ENCODE measurements at places on chromosomes 16 and 17.

DNA sequence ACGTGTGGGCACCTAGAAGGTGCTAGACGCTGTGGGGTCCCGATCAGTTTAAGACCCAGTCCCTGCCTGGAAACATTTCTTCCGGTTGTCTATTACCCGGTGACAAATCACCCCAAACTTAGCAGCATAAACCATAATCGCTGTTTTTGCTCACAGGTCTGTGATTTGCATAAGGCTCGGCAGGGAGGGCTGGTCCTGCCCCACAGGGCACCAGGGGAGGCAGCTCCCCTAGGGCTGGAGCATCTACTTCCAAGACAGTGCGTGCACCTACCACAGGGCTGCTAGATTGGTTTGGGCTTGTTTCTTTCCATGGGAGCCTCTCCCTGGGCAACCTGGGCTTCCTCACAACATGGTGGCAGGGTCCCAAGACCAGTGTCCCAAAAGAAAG is 214.5 kb upstream of the CIBAR2 start:
- no peak for DNase-seq

DNA sequence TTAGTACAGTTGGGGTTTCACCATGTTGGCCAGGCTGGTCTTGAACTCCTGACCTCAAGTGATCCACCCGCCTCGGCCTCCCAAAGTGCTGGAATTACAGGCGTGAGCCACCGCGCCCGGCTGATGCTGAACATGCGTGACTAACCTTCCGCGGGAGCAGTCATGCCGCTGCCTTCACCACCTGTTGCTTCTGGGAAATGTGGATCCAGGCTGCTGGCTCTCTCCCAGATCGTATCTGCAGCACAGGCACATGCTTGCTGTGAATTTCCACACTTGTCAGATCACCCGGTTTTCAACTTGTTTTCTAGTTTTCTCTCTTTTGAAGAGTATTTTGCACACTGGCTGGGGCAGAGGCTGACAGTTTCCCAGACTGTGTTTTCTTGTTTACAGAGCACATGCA is 97.9 kb downstream of the ADCY9 start:
- no peak for DNase-seq

- DNase-seq: no peak
Observed at GRCh38 chr17:28345419-28346198, 10.0 kb downstream of the TNFAIP1 start.

DNA sequence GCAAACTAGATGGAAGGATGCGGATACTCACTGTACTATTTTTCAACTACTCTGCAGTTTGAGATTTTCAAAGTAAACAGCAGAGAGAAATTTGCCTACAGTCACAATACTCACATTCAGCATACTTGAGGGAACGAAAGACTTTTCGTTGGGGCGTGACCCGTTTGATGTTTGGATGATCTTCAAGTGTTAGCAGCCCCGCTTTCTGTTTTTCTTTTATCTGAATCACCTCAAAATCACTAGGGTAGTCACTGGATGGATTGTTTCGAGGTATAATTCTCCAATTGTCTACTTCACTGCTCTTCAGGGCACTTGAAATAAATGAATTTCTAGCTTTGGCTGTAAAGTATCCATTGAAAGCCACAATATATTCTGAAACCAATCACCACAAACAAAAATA is 17.8 kb downstream of the MBTPS1 start:
- no peak for DNase-seq

GRCh38 chr17:82985973-82986372 is 93.4 kb upstream of the METRNL start:
- DNase-seq: no peak

DNA sequence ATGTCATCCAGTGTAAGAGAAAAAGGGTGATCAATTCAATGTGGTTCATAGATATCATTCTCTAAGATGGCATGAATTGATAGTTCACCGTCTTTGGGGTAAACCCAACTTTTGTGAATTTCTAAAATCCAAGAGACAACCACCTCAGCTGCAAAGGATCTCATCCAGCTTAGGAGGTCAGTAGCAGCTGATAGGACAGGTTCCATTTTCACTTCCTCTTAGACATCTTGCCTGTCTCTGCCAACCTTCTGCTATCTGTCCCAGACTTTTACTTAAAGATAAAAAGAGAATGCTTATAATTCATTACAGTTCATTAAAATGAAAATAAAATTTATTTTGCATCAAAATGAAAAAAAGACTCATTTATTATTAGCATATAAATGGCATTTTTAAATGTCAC is 468.2 kb downstream of the XYLT1 start:
- DNase-seq: no peak

DNA sequence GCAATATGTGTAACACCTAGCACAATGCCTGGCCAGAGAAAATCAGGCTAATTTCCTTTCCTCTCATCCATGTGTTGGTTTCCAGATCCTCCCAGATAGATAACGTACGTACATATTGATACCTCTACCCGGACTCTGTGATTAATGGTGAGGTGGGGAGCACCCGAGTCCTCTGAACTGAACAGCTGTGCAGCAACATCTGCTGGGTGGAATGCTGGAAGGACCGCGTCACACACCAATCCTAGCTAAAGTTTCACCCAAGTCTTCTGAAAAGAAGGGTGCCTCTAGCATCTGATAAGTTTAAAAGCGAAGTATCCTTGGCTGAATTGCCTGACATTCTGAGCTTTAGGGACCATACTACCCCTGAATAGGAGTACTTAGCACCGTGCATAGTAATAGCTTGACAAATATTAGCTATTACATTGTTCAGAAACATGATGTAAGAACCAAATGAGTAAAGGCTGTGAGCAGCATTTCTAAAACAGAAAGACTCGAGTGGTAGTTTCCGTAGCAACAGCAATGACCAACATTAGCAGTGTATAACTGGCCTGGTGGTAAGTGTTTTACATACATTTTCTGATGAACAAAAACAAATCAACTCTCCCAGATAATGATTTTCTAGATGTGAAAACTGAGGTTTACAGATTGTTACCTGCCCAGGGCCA is 91.4 kb downstream of the SYCE1L start:
- DNase-seq: no peak

DNA sequence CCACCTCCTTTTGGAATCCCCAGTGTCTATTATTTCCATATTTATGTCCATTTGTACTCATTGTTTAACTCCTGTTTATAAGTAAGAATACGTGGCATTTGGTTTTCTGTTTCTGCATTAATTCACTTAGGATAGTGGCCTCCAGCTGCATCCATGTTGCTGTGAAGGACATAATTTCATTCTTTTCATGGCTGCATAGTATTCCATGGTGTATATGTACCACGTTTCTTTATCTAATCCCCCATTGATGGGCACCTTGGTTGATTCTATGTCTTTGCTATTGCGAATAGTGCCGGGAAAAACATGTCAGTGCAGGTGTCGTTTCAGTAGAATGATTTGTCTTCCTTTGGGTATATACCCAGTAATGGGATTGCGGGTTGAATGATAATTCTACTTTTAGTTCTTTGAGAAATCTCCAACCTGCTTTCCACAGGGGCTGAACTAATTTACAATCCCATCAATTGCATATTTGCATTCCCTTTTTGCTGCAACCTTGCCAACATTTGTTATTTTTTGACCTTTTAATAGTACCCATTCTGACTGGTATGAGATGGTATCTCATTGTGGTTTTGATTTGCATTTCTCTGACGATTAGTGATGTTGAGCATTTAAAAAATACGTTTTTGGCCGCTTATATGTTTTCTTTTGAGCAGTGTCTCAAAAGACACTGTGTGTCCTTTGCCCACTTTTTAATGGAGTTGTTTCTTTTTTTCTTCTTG is 373.2 kb upstream of the TNRC6C start:
- DNase-seq: no peak

DNA sequence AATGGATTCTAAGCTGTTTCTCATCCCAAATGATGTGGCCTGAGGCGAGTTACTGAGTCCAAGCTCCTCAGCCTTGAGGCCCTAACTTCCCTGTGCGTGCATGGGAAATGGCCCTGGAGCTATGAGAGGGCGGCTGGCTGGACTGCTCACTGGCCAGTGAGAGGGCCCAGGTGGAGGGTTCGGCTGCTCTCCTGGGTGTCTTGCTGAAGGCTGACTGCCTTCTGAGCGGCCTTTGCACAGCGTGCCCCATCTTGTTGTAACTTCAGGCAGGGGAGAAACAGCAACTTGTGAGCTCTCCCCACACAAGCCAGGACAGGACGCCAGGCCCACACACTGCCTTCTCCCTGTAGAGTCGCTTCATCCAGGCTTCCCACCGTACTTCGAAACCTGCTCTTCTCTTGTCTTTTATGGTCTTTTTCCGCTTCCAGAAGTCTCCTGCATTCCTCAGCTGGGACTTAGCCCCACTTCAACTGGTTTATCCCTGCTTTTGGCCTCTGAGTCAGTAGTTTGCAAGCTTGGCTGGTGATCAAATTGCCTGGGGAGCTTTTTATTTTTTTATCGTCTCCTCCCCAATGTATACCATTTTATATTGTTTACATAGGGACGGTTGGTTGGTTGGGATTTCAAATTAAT is 13.3 kb downstream of the CDH3 start:
- DNase-seq: peak; percentile 47

- no peak for DNase-seq
Observed at GRCh38 chr17:31595076-31595475, 203.6 kb downstream of the RAB11FIP4 start.

GRCh38 chr16:1924095-1924494 is 5.9 kb upstream of the HS3ST6 start:
- DNase-seq: no peak

DNA sequence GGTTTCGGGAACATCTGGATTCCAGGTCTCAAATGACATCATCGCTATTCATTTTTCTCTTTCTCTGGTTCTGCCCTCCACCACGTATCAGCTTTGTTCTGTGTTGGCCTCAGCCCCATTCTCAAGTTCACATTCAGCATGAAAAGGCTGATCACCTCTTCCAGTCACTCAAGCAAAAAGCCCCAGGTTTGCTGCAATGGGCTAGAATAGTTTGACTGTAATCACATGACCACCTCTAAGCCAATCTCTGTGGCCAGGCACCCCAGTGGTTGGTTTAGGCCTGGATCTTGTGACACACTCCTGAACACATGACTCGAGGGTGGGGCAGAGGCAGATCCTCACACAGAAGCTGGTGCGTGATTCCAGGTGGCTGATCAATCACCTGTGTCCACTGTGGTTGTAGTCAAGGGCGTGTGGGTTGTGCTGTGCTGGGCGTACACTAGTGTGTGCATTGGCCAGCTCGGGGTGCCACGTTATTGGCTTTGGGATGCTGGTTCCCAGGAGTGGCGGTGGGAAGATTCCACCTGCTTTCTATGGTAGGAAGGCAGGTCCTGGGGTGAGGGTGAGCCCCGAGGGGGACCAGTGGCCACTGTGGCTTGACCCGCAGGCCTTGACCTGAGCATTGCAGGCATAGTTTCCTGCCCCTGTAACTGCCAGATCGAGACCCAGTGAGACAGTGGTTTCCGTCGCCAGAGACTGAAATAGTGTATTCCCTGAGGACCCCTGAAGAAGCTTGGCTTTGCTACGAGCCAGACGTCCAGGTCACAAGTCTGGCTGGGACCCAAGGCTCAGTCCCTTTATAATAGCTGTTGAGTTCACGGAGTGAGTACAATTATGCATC is 12.0 kb downstream of the EEF2K start:
- DNase-seq: no peak

GRCh38 chr16:55515111-55515510 is 6.2 kb downstream of the LPCAT2 start:
- no peak for DNase-seq

GRCh38 chr16:180101-180675 is at the start of gene HBQ1:
Gene HBQ1, plus strand, starts transcription at chr16:180459. Its CDS starts 28 bp downstream, at chr16:180487.
- DNase-seq: no peak

- DNase-seq: no peak
Observed at GRCh38 chr16:27706156-27706865, 156.4 kb downstream of the KATNIP start.

DNA sequence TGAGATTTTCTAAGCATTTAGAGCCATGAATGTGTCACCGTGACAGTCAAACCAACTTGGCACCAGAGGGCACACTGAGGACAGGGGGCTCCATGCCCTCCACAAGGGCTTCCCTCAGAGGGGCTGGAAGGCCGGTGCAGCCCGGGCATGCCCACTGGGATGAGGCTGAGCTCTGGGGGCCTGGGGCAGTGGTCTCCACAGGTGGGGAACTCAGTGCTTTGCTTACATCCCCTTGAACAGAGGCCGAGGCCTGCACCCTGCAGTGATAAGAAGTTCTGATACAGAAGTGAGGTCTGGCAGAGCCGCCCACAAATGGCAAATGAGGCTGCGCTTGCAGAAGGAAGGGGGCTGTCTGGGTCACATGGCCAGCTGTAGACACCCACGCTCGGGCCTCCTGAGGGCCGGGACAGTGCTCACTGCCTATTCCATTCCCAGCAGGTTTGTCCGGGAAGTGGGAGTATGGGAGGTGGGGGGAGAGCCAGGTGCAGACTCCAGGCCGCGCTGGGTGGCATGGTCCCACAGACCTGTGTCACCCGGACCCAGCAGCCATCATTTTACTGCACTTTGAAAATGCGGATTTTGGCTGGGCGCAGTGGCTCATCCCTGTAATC is 116.8 kb upstream of the CREBBP start:
- DNase-seq: no peak

DNA sequence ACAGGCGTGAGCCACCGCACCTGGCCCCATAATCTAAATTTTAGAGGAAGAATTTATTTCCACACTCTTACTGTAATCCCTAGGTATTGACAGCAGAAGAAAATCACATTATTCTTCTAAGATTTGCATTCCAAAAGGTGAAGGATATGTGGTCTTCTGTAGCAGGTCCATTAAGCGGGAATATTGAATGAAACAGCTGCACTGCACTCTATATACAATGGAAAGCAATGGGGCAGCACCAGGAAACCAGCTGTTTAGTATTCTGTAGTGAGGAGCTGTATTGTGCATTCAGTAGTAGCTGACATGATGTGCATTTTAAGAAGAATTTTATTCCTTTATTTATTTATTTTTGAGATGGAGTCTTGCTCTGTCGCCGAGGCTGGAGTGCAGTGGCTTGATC is 49.6 kb downstream of the PSMD12 start:
- DNase-seq: no peak

DNA sequence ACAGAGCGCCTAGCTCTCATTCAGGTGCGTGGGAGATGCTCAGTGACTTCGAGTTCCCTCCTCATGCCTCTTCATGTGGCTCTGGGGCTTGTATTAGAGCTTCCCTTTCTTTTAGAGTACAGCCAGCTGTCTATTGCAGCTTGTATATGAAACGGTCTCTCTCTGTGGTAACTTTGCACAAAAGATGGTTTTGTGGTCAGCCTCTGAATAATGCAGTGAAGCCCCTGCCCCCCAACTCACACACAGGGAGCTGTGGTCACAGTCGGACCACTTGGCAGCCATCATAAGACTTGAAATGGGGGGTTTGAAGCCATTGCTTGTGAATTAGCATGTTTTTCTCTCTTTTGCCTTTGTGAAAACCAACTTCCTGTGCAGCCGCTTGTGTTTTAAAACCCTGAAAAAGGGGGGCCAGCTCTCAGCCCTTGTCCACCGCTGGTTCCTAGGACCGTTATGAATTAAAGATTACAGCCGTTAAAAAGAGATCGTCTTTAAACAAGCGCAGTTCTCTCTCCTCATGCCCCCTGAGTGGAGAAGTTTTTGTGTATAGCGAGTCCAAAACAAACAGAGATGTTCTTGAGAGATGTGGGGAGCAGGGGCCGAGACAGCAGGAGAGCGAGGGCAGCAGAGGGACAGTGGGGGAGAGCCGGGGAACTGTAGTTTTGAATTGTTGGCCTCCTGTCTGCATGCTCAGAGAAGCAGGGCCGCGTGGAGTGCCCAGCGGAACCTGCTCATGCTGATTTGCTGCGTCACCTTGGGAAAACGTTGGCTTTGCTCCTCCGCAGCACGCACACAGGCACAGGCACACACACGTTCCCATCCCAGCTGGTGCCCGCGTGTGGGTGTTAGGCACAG is 199.0 kb downstream of the MSI2 start:
- no peak for DNase-seq
